ENCODE measurements at places on chromosomes 6 and 20.

DNA sequence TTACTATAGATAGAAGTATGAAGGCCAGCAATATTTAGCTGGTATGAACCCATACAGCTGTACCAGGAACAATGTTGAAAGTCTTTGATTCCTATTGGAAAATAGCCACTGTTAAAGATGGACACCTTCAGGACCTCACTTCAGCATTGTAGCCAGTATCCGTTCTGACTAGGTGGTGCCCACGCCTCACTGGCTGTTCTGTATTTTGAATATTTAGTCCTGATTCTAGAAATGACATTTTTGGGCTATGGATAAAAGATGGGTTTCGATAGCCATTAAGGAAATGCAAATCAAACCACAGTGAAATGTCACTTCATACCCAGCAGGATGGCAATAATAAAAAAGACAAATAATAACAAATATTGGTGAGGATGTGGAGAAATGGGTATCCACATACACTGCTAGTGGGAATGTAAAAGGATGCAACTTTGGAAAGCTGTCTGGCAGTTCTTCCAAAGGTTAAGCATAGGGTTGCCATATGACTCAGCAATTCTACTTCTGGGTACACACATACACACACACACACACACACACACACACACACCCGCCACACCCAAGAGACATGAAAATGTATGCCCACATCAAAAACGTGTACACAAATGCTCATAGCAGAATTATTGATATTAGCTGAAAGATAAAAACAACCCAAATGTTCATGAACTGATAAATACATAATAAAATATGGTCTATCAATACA lies 56.8 kb downstream of the UTRN start:
- no peak for DNase-seq

GRCh38 chr6:90288404-90288803 lies 8.2 kb downstream of the BACH2 start:
- DNase-seq: no peak

- DNase-seq: no peak
Measured at GRCh38 chr20:59701236-59701635, 96.9 kb downstream of the PHACTR3 start.

- DNase-seq: no peak
Measured at GRCh38 chr20:50862546-50862945, 67.7 kb downstream of the BCAS4 start.

- DNase-seq: no peak
Measured at GRCh38 chr6:12440981-12441380, 150.8 kb downstream of the EDN1 start.

DNA sequence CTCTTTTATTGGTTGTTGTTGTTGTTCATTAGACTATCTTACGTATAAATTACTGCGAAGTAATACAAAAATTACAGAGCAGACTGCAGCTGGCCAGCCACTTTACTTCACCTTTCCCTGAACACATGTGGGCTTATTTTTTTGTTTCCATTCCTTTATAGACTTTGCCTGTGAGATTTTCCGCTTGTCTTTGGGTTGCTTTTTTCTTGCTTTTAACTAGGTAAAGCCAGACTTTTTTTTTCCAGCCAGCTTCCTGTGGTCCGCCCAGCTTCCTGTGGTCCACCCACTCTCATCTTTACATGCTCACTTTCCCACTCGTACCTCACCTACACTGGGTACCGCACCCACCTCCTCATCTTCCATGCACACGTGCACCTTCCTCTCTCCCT lies 79.0 kb downstream of the IPCEF1 start:
- DNase-seq: no peak

GRCh38 chr20:33284284-33284683 lies 1.3 kb downstream of the BPIFB1 start:
- no peak for DNase-seq

DNA sequence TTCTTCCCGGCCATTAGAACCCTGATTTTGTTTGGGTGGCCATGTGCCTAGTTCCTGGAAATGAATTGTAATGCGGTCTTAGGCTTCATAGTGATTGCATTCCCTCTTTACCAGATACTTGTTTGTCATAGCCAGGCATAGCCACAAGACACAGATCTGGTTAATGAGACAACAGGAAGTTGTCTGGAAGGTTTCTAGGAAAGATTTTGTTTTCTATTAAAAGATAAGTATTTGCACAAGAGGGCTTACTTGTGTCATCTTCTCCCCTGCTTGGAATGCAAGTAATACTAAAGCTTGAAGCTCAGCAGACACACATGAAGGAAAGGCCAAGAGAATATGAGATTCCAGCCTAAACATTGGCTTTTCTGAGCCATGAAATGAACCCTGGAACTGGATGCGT lies 12.9 kb downstream of the FARS2 start:
- DNase-seq: no peak

GRCh38 chr20:52270696-52271095 lies 79.1 kb upstream of the ZFP64 start:
- no peak for DNase-seq

GRCh38 chr20:9442858-9443257 lies 71.5 kb upstream of the LAMP5 start:
- DNase-seq: no peak

DNA sequence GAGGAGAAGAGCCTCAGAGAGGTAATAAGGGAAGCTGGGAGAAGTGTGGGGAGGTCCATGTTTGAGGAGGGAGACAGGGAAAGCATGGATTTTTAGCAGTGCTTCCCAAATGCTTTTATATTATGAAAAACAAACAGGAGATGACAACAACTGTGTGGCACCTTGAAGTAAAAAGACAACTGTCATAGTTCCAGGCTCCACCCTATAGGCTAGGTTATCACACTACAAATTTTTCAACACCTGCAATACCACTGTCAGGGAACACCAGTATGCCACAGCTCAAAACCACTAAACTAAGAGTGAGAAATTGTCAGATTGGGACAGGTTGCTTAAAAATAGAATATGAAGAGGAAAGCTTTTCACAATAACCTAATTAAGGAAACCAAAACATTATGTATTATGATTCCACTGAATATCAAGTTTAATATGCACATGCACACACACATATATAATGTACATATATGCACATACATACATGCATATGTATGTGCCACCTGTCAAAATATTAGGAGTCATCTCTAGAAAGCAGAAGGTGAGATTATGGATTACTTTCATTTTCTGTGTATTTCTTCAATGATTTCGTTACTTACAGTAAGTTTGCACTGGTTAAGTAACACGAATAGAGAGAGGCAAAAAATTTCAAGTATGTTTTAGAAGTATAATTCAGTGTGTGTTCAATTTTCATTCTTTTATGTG lies 261.2 kb downstream of the PTPRK start:
- no peak for DNase-seq

DNA sequence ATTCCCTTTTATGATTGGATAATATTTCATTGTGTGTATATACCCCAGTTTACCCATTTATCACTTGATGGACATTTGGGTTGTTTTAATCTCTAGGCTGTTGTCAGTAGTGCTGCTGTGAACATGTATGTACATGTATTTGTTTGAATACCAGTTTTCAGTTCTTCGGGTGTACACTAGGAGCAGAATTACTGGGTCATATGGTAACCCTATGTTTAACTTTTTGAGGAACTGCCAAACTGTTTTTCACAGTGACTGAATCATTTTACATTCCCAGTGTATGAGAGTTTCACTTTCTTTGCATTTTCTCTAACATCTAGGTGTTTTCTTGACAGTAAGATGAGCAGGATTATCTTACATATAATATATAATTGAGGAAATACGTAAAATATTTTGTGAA lies 44.7 kb upstream of the ADIG start:
- no peak for DNase-seq

DNA sequence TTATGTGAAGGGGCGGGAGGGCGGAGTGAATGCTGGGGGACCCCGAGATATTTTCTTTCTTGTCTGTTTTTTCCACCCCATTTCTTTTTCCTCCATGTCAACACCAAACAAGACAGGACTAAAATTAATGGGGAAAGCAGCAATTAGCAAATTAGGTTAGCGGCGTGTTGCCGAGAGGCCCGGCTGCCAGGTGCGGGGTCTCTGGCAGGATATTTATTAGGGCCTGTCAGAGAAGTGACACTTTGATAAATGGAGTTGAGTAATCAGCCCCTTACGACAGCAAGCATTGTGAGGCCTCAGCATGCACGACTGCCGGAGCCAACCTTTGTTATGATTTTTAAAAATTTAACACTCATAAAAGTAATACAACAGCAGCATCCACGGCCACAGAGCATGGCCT lies 193.8 kb downstream of the DHX35 start:
- DNase-seq: no peak

GRCh38 chr20:58645412-58645968 lies 5.6 kb upstream of the STX16 start:
- no peak for DNase-seq

DNA sequence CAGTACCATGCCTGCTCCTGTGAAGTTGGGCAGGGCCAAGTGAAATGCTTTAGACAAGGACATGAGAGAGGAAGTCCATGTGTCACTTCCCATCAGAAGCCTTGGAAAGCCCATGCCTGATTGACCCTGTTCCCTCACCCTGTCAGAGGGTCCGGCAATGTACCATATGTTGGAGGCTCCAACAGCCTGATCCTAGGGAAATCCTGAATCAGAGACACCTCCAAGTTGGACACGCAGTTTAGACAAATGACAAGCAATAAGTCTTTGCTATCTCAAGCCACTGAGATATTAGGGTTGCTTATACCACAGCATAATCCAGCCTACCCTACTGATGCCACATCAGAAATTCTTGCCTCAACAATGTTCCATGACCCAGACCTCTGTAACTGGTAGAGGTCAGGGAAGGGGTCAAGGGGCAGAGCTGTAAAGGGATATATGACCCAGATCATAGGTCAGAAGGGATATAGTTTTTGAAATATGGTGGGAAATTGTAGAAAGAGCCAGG lies 174.8 kb downstream of the HACE1 start:
- no peak for DNase-seq

- DNase-seq: no peak
Measured at GRCh38 chr20:51456511-51457509, 85.7 kb downstream of the NFATC2 start.

GRCh38 chr6:16251706-16252105 lies 13.3 kb downstream of the GMPR start:
- no peak for DNase-seq

DNA sequence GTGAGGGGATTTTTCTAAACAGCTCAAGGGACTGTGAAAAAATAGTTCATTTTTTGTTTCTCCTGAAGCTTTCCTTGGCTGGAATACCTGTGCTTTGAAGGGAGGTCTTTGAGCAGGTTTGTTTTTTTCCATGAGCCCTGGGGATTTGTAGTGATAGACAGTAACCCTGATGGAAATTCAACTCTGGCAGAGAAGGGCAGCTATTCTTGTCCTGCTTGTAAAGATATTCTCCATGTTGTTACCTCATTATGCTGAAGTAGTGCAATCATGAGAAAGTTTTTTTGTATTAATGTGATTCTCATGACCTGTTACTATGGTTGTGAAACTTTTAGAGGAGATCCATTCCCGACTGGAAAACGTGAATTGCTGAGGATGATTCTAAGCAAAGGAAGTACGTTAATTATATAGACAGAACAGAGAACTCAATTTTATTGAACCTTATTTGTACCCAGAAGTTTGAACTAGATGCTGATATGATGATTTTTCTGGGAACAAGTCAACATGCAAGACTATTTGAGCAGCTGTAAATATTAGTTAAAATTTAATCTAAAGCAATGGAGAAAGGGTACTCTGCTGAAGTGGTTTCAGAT lies 12.5 kb downstream of the UTRN start:
- DNase-seq: no peak

- no peak for DNase-seq
Measured at GRCh38 chr20:45229264-45230056, 8.3 kb downstream of the SEMG2 start.

- DNase-seq: no peak
Measured at GRCh38 chr20:63956664-63957003, 418 bp upstream of the UCKL1 start.

DNA sequence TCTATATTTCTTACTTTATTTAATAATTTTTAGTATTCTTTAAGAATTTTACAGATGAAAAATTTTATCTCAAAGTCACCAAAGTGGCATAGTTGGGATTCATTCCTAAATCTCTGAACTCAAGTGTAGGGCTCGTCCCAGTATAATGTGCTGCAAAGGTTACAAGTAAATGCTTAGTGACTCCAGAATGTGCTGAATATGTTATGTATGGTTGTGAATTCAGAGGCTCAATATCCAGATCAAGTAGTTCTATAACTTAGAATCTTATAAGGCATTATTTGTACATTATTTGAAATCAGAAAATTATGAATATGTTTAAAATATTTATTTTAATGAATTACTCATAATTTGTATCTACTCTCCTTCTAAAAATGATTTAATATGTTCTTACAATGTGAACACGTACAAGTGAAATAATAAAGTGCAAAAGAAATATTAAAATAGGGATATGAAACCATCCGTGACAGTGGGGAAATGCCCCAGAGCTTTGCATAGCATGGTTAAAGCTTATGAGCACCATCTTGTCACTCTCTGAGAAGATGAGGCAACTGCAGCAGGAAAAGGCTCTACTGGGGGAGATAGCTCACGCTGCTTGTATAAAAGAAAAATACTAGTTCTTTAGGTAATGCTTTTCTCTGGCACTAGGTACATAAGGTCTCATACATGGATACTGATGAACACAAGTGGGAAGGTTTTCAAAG lies 259.0 kb downstream of the FOXC1 start:
- no peak for DNase-seq

GRCh38 chr6:109515781-109516409 lies 32.9 kb upstream of the ZBTB24 start:
- DNase-seq: no peak

DNA sequence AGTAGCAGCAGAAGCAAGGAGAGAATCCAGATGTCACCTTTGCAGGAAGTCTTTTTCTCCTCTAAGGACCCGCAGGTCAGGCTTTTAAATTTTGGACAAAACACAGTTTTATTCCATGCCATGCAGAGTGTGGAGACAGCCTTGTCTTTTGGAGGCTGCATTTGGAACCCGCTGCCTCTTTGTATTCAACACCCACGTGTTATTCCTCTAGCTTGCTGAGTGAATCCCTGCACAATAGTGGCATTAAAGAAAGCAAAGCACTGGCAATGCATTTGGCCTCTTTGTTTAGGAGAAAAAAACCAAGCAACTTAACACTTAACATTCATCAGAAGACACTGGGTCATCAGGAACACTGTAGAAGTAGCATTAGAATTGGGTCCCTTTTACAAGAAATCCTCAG lies 43.5 kb downstream of the TFAP2B start:
- DNase-seq: no peak

DNA sequence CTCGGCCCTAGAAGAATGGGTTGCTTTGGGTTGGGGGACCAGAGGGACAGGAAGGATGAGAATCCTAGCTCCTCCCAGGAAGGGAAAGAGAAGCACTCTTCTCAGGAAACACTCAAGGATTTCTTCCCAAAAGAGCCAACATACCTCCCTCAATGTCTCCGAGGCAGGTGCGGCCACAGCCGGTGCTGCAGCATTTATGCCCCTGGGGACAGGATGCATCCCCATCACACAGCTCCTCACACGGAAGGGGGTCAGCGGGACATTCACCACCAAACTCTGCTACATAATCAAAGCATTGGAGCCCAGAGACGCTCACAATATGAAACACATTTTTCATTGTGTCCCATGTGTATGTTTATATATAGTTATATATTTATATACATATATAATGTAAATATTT lies 14.8 kb downstream of the WFDC3 start:
- no peak for DNase-seq
